Retina (tissue), 1 donor: ENCODE measurements at places on chromosomes 11 and 22.
A peak's percentile ranks its signal among the peaks of the same experiment; 100 is the strongest.

- no peak for DNase-seq
Observed at GRCh38 chr11:13429836-13430235, 33.2 kb downstream of the BTBD10 start.

DNA sequence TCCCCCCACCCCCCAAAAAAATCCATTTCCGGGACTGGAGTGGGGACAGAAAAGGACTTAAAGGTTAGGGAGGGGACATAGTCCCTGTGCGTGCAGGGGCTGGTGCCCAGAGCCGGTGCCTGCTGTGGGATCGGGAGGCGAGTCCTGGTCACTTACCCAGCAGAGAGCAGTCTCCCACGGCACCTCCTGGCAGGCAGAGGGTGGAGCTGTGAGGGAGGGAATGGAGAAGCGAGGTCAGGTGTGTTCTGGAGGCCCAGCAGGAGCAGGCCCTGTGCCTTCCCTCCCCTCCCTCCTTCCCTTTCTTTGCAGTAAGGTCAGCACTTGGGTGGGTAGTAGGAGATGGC lies 28.4 kb downstream of the SHANK3 start:
- DNase-seq = no peak

GRCh38 chr11:113193016-113193415 lies 121.4 kb upstream of the TTC12 start:
- no peak for DNase-seq

- DNase-seq = no peak
Observed at GRCh38 chr22:50314455-50315288, 7.2 kb upstream of the PLXNB2 start.

DNA sequence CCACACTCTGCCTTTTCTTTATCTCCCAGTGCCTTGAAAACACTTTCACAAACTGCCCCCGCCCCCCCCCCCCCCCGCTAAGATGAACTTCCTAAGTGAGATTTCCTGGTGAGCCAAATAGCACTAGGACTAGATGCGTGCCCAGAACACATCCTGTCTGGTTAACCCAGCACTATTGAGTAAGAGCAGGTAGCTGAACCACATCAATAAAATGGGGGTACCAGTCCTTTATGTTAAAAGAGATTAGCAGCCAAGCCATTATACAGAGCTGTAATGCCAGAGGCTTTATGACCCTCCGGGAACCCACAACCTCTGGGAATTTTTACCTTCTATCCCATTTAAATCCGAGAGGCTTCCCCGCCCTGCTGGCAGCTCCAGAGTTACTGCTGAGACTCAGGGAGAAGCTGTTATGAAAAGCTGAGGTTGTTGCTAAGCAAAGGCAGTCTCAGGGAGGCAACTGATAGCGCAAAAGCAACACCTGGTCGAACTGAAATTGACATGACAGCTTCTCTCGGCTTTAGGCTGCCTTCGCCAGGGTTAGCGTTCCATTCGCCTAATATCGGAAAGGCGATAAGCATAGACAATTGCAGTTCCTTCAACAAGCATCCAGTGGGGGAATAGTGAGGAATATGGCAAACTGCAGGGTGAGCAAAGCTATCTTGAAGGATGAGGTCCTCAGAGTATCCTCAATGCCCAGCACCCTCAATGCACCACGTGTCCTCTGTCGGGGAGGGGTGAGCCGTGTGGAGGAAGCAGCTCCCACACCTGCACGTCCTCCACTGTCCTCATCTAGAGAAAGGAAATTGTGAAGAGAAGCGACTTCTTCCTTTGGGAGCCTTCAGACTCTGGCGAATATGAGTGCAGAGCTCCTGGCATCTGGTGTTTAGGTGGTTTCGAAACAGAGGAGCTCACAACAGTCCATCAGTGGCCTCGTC lies 977.0 kb downstream of the NTM start:
- peak; percentile 16 for DNase-seq

- DNase-seq = no peak
Observed at GRCh38 chr11:128608746-128609407, 21.5 kb upstream of the ETS1 start.

- no peak for DNase-seq
Observed at GRCh38 chr22:50138988-50139387, 31.5 kb upstream of the PANX2 start.

DNA sequence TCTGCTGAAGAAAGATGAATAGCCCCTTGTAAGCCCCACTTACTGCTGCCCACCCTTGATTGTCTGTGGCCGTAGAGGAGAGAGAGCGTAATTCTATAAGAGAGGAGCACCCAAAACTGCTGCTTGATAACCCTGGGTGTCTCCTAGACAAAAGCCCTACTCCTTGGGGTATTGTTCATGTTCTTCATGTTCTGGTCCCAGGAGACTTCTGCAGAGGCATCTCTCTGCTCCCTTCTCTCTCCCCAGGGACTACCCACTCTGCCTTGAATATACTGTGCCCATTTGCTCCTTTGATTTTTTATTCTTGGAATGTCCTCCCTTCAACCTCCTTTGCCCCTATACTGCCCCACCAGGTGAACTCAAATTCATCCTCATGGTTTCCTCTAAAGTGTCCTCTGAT lies 417.8 kb upstream of the CADM1 start:
- DNase-seq = no peak

DNA sequence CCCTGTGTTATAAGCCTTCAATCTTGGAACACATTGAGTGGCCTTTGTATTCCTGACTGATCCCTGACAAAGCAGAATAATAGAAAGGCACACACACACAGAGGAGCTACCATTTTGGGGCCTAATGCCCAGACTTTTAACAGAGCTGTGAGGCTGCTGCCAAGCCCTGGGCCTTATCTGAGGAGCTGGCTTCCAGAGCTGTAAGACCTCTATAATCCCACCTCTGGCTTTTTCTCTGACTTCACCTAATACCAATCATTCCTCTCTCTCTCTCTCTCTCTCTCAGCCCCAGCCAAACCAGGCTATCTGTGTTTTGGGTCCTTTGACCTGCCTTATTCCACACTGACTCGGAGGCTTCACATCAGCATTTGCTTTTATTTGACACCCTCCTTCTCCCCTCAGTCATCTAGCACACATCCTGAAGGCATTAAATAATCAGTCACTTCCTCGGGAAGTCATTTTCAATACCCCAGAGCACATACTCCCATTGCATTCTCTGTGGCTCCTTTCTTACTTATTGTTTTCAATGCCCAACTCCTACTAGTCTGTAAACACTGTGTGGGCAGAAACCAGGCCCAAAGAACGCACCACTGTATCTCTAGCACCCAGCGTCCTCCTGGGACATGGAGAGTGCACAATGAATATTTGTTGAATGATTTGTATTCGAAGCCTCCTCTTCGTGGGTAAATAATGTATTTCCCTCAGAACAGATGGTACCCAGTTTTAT lies 21.2 kb upstream of the TRIM44 start:
- DNase-seq = no peak

GRCh38 chr11:74011360-74012073 lies 2.6 kb upstream of the UCP3 start:
- DNase-seq = no peak

DNA sequence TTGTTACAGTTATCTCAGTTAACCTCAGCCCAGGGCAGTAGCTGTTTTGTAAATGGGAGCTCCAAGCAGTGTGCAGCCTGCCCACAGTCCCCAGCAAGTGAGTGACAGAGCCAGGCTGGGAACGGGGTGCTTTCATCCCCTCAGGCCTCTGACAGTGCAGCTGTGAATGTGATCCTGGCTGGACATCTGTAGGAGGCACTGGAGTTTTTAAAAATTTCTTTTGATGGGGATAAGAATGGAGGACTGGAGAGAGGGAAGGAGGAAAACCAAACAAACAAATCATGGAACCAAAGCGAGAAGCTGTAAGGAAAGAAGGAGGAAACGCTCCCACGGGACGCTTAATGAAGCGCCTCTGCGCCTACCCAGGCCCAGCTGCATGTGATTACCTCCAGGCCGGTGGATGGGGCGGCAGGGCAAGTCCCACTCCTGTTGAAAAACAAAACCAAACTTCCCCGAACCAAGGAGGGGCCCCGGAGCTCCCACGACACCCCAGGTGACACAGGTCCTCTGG lies 40.6 kb downstream of the SCUBE1 start:
- DNase-seq = no peak

DNA sequence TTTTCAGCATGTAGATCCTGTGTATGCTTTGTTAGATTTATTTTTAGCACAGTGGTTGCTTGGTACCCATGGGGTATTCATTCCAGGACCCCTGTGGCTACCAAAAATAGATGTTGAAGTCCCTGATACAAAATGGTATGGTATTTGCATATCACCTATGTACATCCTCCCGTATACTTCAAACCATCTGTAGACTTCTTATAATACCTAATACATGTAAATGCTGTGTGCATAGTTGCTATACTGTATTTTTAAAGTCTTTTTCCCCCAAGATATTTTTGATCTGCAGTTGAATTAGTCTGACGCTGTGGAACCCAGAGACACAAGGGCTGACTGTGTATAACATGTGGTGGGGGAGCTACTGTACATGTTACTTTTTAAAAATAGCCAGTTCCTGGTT lies 101.1 kb downstream of the ATXN10 start:
- no peak for DNase-seq

DNA sequence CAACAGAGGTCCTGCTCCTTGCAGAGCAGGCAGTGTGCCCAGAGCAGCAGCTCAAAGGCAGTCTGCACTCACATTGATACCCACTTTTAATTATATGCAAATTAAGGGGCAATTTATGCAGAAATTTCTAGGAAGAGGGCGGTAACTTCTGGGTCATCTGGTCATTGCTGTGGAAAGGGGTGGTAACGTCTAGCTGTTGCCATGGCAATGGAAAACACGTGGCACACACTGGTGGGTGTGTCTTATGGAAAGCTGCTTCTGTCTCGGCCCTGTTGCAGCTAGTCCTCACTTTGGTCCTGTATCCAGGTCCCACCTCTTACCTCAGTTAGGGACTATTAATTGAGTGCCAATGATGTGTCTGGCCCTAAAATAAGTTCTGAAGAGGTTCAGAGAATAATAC lies 36.8 kb downstream of the BARX2 start:
- DNase-seq = no peak

DNA sequence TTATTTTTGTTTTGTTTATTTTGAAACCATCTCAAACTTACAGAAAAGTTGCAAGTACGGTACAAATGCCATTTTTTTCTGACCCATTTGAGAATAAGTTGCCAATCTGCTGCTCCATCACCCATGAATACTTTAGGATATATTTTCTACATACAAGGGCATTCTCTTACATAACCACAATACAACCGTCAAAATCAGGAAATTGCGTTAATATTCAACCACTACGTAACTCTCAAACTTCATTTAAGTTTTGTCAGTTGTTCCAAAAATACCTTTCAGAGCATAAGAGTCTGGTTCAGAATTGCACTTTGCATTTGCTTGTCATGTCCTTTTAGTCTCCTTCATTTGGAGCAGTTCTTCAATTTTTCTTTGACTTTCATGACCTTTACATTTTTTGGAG lies 194.3 kb upstream of the BDNF start:
- DNase-seq = no peak

DNA sequence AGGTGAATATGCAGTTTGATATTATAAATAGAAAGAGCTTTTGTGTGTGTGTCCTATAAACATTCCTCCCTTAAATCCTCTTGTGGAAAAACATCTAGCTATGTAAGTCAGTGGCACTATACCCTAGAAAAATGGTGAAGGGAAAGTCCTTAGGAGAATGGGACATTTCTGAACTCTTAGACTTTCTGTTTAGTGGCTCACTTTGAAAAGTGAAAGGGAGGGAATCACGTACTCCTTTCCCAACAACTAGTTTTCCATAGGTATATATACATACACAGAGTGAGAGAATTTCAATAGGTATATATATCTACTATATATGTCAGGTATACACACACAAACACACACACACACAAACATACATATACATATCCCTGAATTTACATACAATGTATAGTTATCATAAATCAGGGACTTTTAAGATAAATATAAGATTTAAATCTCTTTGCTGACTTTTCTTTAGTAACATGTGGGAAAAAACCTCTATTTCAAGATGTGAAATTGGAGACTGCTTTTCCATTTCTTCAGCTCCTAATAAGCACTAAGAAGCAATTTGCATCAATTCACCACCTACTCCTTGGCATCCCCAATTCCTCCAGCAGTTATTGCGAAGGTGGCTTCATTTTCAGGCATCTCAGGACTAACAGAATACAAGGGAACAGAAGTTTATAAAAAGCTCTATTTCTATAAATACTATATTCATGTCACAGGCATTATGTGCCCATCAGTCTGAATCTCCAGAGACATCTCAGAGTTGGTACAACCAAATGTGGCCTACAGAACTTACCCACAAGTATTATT lies 13.5 kb upstream of the DDX17 start:
- DNase-seq = no peak

DNA sequence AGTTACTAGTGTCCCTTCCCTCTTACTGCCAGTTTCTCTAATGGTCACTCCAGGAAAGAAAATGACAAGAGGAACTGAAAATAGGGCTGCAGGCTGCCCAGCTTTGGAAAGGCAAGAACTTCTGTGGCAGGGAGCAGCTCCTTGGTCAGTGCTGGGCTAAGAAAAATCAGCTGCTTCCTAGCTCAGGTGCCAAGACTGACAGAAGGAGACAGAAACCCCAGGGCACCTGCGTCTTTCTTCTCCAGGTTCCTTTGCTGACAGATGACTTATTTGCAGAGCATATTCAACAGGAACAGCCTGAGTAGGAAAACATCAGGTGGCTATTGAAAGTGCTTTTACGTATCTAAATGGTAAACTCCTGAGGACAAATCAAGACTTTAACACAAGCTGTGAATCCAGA lies 25.4 kb downstream of the MAML2 start:
- no peak for DNase-seq

- DNase-seq = no peak
Observed at GRCh38 chr11:46489656-46490560, 98.3 kb upstream of the CHRM4 start.

GRCh38 chr11:33984682-33985389 lies 66.7 kb upstream of the CAPRIN1 start:
- DNase-seq = no peak

- DNase-seq = peak; percentile 89
Observed at GRCh38 chr22:37607010-37607934, 1.4 kb upstream of the GGA1 start.

DNA sequence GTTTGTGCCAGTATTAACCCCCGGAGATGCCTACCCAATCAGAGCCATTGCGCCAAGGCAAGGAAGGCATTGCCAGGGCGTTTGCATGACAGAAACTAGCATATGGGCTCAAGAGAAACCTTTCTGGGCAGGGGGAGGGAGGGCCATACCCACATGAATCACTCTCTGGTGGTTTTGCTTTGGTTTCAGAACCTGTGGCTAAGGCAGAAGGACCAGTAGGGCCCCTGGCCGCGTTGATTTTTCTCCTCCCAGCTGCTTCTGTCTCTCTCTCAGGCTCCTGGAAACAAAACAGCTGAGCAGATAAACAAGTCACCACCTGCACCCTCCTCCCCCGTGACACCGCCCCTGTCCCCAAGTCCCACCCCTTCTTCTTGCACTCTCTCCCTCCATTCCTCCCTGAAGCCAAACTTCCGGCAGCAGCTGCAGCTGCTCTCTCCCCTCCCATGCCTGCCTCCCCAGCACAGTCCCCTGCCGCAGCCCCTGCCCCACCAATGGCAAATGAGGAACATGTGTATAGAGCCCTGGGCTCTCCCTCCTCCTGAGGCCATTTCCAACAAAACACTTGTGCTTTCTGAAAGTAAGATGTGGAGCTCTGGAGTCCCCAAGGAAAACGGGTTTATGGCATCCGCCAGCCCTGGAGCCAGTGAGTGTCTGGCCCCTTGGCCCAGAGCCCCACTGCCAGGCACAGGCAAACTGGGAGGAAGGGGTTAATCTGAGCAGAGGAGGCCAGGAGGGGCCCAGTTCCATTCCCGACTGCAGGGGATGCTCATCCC lies 39.0 kb upstream of the ADA2 start:
- DNase-seq = peak; percentile 89
